Ecto neural progenitor cell (in vitro differentiated cells): ENCODE measurements at places on chromosomes 7 and 10.

DNA sequence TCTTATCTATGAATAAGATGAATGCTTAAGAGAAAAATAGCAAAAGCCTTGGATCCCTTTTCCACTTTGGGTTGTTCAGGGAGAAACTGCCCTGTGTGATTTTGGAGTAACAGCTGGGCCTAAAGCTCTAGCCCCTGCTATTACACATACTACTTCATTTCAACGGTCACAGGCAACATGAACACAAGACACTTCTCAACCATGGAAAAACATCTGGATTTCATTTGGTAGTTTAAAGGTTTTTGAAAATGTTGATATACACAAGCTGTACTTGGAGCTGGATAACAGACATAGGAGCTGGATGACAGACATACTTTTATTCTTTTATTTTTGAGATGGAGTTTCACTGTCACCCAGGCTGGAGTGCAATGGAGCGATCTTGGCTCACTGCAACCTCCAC, 2.7 kb upstream of the CHUK start:
- no peak for DNase-seq

- DNase-seq, result no peak
Measured at GRCh38 chr10:62738916-62739315, 65.6 kb upstream of the ADO start.

DNA sequence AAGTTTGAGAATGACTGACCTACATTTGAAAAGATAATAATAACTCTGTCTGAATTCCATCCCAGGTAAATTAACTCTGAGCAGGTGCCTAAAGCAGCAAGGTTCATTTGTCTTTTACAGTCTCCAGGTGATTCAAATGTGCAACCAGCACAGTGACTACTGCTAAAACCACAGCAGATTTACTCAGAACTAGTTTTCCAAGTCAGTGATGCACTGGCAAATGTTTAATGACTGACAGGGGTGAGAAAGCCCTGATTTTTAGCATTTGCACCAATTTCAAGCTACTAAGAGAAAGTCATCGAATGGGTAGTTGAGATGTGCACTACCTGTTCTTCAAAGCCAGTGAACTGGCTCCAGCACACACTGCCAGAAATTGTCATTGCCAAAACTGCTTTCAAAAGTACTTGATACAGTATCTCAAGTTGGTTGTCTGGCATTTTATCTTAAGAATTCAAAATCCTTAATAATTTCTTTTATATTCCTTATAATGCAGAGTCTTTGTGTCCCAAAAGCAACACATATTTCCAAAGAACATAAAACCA, 60.3 kb downstream of the ATOH7 start:
- no peak for DNase-seq

GRCh38 chr7:37348982-37349381, 99.7 kb downstream of the ELMO1 start:
- no peak for DNase-seq

DNA sequence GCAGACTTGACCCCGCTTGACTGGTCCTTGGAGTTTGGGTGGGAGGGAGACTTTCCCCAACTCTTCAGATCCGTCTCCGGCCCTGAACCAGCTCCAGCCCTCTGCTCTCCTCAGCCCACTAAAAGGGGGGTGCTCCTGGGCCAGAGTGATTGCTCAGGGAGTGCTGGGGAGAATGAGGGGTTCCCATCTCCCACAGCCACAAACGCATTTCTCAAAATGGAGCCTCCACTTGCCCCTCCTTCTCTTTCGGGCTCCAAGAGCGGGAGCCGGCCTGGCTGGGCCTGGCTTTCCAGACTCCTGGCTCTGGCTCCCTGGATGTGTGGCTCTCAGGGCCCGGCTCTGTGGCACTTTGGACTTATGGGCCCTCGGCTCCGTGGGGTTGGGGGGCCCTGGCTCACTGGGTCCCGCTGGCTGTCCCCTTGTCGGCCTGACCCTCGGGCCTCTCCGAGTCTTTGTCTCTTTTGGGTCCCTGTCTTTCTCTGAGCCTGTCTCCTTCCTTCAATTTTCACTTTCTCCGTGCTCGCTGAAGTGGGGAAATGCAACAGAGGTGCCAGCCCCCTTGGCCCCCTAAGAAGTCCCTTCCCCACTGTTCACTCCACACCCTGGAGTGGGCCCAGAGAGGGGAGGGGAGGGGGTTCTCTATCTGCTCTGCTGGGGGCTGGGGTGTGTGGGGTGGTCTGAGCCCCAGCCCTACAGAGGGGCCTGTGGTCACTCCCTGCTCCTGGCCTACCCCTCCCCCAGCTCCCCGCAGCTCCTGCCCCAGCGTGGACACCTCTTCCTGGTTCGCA, 713 bp downstream of the LZTS2 start:
- DNase-seq, result no peak

DNA sequence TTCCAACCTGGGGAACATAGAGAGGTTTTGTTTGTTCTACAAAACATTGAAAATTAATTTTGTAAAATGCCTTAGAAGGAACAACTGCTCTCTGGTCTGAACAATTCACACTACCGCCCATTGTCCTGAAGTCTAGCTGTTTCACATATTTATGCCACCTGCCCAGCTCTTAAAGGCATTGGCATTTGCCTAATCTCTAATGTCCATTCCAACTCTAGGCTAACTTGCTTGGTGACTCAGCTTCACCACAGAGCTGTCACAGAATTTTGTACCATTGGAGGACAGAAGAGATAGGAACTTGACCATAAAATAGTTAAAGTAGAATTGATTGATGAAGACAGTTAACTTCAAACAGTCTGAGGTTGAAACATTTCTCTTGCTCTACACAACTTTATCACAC, 53.5 kb upstream of the PPP1R17 start:
- DNase-seq, result no peak

GRCh38 chr10:106078895-106079576, 1085.5 kb downstream of the SORCS1 start:
- no peak for DNase-seq

GRCh38 chr10:70052462-70053217, at the start of gene MACROH2A2:
Gene MACROH2A2 (plus strand): TSS chr10:70052846. CDS start chr10:70075659, 22,813 bp downstream.
- DNase-seq, result peak; percentile 88

DNA sequence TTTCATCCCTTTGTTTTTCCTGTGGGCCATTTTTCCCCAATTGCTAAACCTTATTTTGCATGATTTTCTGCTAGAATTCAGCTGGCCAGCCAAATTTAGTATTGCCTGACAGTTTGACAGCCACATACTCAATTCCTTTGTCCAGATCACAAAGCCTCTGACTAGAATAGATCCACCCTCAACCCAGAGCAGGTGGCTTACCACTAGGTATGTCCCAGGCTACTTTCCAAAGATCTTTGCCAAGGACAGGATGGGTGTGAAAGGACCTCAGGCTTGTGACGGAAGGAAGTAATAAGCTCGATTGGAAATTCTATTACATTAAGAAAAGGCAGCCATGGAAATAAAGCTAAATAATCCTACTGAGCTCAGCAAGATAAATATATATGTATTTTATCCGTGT, 50.6 kb upstream of the AGK start:
- no peak for DNase-seq

DNA sequence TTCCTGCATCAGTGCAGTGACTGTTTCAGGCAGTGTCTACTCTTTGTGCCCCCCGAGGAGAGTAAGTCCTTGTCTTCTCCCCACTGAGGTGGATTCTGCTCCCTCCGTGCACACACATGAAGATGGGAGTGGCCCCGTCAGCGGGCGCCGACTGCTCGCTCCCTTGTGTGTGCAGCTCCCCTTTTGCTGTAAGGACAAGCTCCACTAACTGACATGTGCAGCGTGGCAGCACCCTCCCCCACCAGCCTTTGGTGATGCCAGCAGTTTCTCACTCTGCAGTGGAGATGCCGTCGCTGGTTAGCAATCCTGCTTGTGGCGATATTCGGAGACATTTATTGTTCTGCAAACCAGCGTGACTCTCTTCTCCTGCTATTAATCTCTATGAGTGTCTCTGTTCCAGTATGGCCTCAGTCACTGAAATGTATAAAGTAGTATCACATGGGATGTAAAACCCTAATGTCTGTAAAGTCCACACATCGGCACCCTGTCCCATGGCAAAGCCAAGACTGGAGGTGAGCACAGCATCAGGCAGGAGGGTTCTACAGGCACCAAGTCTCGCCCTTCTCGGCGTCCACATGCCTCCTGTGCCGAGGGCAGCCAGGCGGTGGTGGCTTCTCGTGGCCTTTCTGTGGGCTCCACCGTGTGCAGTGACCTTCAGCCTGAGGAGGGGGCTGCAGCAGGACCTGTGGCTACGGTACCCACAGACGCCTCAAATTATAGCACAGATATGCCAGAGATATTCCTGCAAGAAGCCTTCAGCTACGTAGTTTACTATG, 202.7 kb downstream of the EBF3 start:
- DNase-seq, result peak; percentile 34

- no peak for DNase-seq
Measured at GRCh38 chr10:31345886-31346285, 26.9 kb downstream of the ZEB1 start.

DNA sequence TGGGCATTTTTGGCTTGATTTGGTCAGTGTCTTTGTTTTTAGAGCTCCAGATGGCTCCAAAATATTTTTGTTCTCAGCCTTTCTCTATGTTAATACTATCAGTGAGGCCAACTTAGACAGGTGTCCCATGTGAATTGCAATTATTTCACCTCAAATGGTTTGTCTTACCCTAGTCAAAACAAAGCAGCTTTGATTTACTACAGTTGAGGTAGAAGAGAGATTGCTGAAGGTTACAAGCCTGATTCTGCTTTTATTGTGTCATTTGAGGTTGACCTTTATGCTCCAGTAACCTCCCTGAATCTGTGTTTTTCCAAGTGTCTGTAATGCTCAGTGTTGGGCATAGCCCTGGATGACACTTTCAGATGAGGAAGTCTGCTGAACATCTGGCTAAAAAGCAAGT, 882.9 kb downstream of the NRG3 start:
- no peak for DNase-seq

DNA sequence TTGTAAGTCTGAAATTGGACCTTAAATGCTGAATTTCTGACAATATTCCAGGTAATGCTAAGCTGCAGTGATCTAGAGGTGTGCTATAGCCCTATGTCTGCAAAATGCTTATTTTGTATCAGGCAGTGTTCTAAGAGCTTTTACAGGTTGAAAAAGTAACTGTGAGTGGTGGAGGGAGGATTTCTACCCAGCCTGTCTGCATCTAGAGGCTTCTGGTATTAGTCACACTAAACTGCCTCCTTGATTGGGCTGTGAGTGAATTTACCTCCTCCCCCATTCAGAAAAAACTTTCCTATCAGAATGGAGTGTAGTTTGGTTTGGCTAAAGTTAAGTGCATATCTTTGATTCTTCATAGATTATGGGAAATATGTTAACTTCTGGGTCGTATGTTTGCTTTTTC, 56.8 kb downstream of the BBS9 start:
- DNase-seq, result no peak

DNA sequence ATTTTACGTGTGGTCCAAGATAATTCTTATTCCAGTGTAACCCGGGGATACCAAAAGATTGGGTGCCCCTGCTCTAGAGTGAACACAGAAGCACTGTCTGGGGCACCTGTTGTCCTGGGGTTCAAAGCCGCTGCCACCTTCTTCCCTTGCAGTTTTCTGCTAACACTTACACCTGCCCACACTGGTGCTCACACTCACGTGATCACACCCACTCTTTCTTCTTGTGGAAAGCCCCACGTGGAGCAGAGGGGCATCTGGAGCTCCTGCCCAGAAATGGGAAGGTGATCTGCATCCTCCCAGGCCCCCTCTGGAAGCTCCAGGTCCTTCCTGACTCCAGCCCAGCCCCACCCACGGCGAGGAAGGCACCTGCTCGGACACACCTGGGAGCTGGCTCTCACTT, 42.9 kb downstream of the PTPRN2 start:
- DNase-seq, result no peak

DNA sequence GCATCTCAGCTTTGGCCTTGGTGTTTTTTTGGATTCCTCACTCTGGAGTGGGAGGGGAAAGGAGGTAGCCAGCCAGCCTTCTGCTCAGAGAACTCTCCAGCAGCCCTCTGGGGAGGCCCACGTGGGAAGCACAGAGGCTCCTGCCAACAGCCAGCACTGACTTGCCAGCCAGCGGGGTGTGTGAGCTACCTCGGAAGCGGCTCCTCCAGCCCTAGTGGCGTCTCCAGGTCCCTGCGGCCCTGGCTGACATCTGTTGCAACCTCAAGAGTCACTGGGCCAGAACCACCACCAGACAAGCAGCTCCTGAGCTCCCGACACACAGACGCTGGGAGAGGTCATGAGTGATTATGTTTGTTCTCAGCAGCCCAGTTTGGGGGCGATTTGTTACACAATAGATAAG, 180.2 kb upstream of the FZD8 start:
- DNase-seq, result peak; percentile 58

- DNase-seq, result no peak
Measured at GRCh38 chr7:35253460-35253709, 515 bp downstream of the TBX20 start.

DNA sequence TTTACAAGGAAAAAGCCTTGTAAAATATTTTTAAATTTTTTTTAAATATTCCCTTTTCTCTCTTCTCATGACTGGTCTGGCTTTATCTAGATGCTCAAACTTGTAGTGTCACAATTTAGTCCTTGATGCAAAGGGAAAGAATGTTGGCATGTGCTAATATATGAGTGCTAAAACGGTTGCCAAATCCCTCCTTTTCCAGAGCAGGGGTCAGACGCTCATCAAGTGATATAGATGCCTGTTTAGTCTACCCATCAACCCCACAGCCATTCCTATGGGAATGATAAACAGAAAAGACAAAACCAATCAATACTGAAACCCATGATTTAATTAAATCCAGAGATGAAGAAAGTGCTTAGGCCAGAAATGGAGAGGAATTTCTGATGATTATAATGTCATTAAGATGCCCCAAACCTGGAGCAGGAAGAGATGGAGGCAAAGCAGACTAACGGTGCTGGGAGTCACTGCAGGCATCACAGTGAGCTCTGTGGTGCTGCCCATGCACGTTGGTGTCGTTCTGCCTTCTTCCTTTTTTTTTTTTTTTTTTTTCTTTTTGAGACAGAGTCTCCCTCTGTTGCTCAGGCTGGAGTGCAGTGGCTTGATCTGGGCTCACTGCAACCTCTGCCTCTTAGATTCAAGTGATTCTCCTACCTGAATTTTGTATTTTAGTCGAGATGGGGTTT, 210.1 kb upstream of the STK17A start:
- no peak for DNase-seq

DNA sequence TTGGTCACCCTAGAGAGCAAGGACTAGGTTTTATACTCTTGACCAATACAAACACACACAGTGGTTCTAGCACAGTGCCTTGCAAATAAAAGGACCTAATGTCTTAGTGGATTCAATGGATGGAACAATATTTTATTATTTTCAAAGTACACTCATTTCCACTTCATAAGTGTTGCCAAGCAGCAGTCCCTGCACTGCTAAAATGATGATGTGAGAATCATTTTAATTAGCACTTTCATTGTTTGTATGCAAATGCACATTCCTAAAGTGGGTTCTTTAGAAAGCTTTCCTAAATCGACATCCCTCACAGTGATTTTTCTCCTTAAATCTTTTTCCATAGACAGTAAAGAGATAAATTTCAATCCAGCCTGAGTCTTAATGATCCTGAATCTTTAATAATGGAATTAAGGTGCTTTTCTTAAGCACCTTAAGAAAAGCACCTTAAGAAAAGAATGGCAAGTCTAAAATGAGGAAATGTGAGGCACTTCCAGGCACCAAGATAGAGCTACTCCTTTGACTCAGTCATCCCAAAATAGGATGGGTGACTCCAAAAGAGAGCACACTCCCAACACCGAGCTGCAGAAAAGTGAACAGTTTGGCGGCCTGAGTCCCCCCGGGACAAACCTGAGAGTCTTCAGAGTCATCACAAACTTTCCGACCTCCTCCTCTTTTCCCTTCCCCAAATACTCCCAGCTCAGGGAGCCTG, 84.5 kb downstream of the SORBS1 start:
- no peak for DNase-seq
